ENCODE measurements at places on chromosomes 2 and 18.

GRCh38 chr18:57561728-57562423 lies 24.6 kb downstream of the FECH start:
- DNase-seq, result no peak

DNA sequence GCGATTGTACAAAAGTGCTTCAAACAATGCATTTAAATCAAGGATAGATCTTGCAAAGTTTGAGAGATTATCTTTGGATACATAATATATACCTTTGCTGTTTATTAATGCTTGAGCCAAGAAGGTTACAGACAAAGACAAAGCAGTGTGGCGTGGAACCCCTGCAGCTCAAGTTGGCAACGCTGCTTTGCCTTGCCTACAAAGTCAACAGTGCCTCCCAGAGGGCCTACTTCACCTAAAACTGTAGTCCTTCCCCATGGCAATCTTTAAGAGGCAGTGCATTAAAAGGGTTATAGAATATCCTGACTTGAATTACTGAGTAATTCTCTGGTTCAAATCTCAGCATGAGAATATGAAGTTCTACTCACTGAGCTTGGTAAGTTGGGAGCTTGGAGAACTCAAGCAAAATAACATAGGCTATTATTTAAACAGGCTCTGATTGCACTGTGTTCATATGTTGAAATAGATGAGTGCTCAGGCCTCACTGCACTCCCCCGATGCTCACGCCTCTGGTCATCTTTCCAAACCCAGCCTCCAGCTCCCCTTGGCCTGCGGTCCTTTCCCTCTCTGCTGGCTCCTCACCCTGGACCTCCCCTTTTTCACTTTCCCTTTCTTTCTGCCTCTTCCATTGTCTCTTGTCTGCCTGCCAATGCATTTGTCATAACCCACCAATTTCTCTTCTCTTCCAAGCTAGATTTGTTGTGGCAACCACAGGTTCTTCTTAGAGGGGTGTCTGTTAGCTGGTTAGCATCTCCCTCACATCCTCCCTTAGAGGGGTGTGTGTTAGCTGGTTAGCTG lies 96.5 kb downstream of the MYT1L start:
- no peak for DNase-seq

DNA sequence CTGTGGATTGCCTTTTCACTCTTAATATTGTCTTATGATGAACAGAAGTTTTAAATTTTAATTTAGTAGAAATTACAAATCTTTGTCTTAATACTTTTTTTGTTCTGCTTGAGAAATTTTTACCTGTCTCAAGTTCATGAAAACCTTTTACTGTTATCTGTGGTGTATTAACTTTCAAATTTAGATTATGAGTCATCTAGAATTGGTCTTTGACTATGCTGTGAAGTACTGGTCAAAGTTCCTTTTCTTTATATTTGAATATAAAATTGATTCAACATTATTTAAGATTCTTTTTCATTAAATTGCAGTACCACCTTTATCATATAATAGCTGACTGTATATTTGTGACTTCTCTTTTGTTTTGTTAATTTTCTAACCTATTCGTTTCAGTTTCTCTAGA lies 1385.5 kb upstream of the ZEB2 start:
- no peak for DNase-seq

- DNase-seq, result no peak
Measured at GRCh38 chr2:85061896-85062295, 71.3 kb upstream of the TCF7L1 start.

GRCh38 chr18:54968807-54969206 lies 9.5 kb upstream of the CCDC68 start:
- no peak for DNase-seq

DNA sequence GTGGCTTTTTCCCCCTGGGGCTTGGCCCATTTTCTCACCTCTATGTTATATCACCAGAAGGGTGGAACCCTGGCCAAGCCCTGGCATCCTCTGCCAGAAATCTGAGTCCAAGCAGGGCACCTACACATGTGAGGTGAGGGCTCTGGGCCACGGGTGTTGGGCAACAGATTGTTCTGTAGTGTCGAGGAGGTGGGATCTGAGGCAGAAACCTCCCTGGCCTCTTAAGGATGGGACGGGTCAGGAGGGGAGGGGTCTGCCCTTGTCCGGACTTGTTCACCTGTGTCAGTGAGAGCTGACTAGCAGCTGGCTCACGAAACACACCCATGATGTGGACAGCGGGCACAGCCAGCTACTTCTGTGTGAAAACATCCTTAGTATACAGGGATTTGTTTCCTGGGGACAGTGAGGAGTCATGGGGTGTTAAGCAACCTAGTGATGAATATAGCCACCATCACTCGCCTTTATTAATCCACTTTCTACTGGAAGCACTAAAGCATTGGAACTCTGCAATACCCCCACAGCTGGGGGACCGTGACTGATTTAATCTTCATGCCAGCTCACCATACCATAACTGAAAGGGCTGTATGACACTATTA lies 35.6 kb downstream of the EPAS1 start:
- no peak for DNase-seq

- DNase-seq, result no peak
Measured at GRCh38 chr2:50863218-50863617, 168.7 kb downstream of the NRXN1 start.

DNA sequence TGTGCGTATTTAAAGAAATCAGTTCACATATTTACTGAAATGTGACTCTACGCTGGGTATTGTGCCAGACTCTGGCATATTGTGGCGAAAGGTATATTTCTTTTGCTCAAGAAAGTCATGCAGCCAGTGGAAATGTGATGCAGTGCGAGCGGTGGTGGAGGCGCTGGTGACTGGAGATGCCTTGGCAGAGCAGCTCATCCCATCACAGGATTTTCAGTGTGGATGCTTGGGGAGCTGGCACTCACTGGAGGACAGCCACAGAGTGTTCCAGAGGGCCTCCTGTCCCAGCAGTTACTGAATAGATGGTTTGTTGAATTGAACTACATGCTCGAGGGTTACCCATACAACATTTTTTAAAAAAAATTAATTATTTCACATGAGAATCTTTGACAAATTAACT lies 117.6 kb downstream of the ZNF407 start:
- no peak for DNase-seq

DNA sequence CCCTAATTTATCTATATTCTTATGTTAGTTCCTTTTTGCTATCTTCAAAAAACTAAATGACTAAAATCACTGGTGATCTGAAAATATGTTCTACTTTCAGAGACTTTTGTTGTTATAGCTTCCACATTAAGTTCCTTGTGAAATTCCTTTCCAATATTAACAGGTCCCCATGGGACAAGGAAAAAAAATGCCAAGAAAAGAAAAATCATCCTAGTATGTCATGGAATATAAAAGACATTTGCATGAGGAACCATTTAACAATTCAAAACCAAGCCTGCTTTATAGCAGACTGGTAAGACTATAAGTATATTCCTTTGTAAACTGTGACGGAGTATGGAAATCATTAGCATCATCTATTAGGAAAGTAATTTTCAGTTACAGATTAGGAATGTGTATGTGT lies 48.1 kb downstream of the COBLL1 start:
- no peak for DNase-seq

GRCh38 chr18:8479789-8480188 lies 129.4 kb upstream of the RAB12 start:
- no peak for DNase-seq

GRCh38 chr2:102053096-102053495 lies 61.3 kb downstream of the IL1R2 start:
- DNase-seq, result no peak

GRCh38 chr18:8741532-8741931 lies 36.2 kb downstream of the MTCL1 start:
- no peak for DNase-seq

GRCh38 chr2:8329660-8330622 lies 351.9 kb upstream of the ID2 start:
- no peak for DNase-seq

DNA sequence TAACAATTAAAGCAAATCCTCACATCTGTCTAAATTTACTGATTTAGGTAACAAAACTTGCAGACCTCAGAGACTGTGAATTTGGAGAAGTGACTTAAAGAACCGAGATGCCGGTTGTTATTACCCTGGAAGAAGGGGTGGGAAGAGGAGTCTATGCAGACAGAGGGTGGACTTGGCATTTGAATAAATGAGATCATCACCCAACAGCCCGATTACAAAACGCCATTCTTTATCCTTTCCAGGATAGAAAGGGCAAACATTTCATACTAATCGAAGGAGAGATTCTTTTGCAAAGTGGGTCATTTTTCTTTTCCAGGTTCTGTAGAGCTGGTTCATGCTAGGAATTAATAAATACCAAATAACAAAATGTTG lies 73.1 kb upstream of the TPO start:
- DNase-seq, result no peak

DNA sequence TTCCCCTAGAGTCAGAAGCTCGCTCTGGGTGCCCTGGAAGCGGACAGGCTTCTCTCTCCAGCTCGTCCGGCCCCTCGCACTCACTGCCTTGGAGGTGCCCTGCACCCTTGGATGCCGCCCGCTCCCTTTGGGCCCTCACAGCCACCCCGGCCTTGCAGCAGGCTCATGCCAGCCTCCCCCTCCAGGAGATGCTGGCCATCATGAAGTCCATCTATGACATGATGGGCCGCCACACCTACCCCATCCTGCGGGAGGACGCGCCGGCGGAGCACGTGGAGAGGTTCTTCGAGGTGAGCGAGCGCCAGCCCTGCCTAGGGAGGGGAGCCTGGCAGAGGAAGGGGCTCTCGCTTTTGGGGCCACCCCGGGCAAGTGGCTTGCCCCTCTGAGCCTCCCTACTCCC lies 20.3 kb upstream of the FAHD2A start:
- DNase-seq, result no peak

- no peak for DNase-seq
Measured at GRCh38 chr2:104358122-104358521, 495.8 kb upstream of the POU3F3 start.

DNA sequence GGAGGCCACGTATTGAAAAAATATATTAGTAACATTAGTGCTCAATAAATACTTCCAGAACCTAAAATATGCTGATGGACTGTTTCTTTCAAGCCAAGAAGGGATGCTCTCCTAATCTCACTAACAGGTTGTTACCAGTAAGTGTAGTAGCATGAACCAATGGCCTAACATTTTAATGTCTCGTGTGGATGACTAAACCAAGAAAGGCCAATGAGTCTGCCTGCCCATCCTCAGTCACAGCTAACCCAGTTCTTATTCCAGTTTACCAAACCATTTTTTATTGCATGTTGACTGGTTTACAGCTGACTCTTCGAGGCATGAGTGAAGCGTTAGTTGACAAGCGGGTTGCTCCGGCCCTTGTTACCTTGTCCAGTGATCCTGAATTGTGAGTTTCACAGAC lies 45.1 kb upstream of the TNFRSF11A start:
- DNase-seq, result no peak

GRCh38 chr2:184556639-184557038 lies 41.7 kb upstream of the ZNF804A start:
- no peak for DNase-seq

DNA sequence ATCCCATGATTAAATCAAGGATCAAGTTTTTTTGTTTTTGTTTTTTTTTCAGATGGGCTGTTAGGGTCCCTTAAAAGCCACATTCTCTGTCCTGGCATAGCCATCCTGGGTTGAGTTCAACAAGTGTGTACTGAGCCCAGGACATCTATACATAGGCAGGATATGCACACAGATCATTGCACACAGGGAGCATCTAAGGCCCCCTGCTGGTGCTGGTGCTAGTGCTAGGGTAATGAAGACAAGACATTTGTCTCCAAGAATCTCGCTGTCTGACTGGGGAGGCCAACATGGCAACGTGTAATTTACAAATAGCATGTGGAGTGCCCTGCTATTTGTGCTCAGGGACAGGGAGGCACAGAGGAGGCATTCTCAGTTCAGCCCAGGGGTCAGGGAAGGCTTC lies 124.5 kb downstream of the VAPA start:
- DNase-seq, result no peak

DNA sequence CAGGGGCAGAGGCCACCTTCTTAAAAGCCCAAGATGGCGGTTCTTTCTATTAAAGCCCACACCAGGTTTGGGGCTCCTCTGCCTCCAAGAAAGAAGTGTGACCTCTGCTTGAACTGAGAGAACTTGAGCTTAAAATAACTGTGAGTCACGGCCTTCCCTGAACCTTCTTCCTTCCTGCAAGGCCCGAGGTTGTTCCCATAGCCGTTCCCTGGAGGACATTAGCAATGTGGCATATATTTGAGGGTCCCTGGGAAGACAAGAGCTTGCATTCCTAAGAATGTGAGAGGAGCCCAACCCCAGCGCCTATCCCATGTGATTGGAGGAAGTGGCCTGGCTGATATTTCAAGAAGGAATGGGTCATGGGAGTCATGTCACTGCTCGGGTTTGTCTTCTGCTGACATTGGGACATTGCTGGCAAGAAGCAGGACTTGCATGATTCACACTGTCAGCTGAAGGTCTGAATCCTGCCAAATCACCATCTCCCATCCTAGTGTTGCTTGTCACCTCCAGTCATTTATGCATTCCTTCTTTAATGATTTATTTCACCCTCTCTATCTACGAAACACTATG lies 168.1 kb downstream of the TRIB2 start:
- peak; percentile 36 for DNase-seq

DNA sequence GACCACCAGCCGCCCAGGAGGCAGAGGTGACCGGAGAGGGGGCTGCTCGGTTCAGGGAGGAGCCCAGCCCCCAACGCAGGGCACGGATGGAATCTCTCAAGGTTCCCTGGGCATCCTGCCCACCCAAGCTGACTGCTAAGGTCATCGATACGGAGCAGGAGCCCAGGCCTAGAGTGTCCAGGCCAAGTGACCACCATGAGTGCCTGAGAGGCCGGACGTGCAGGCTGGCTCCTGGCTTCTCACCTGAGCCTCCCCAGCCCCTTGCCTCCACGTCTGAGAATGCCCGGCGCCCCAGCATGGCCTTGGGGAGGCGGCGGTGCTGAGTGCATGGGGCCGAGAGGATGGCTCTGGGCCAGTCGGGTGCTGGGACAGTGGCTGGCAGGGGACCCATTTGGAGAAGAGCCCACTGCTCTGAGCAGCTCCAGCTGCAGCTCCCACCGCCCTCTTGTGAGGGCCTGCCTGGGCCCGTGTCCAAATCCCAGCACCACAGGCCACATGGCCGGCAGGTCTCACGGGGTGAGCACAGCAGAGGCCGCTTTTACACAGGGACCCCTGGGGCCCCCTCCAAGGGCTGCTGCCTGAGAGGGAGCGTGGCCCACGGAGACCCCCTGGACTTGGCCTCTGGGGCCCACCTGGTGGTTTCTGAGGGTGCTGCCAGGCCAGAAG lies 102.8 kb upstream of the CTDP1 start:
- DNase-seq, result no peak

- no peak for DNase-seq
Measured at GRCh38 chr2:163662141-163662780, 73.5 kb downstream of the FIGN start.

Data from fibroblast of skin of left quadriceps (primary cell).